ENCODE measurements at places on chromosomes 13 and 19.
A peak's percentile ranks its signal among the peaks of the same experiment; 100 is the strongest.

DNA sequence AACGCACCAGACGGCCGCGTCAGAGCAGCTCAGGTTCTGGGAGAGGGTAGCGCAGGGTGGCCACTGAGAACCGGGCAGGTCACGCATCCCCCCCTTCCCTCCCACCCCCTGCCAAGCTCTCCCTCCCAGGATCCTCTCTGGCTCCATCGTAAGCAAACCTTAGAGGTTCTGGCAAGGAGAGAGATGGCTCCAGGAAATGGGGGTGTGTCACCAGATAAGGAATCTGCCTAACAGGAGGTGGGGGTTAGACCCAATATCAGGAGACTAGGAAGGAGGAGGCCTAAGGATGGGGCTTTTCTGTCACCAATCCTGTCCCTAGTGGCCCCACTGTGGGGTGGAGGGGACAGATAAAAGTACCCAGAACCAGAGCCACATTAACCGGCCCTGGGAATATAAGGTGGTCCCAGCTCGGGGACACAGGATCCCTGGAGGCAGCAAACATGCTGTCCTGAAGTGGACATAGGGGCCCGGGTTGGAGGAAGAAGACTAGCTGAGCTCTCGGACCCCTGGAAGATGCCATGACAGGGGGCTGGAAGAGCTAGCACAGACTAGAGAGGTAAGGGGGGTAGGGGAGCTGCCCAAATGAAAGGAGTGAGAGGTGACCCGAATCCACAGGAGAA, 1.9 kb downstream of the PPP1R12C start:
- DNase-seq = no peak

DNA sequence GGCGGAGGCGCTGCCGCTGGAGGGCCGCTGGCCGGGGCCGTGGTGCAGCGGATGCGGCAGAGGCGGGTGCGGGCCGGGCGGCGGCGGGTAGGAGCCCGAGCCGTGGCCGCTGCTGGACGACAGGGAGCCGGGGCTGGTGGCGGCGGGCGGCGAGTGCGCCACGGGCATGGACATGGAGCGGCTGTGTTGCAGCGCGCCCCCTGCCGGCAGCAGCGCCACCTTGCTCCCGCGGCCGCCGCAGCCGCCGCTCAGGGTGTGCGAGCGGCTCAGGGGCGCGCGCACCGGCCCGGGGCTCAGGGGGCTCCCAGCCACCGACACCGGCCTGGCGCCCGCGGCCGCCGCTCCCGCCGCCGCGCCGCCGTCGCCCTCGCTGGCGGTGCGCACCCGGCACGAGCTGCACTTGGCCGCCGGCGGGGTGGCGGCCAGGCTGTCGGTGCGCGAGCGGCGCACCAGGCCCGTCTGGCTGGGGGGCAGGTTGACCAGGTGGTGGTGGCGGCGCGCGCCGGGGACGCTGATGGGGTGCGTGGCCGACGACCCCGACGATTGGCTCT, 1.7 kb downstream of the IRS2 start:
- DNase-seq = no peak

DNA sequence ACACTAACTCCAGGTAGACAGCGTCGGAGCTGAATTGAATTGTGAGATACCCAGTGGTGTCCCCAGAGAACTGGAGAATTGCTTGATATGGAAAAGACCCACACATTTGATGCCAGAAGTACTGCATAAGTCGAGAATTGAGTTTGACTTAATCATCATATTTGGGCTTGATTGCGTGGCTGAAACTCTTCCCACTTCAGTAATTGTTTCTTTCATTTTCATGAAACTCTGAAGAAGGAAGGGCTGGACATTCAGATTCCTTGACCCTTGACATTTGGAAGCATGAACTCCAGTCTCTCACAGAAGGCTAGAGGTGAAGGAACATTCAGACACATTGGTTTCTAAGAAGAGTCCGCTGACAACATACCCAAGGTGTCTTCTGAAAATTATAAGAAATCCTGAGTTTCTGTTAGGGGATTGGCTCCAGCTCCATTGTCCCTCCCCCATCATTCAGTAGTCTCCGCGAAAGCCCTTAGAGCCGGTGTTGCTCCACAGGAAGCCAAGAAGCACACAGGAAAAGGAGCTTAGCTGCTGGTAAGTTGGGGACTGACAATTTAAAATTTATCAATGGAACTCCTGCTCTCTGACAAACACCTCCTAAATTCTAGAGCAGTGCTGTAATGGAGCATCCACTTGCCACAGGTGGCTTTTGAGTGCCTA, at the start of gene FPR2:
FPR2 (plus strand) TSS at position 484 of the 660 bp plus-strand sequence. CDS start 7,479 bp downstream, outside the sequence.
- no peak for DNase-seq

- DNase-seq = no peak
These were observed 44.2 kb upstream of the SLAIN1 start for GRCh38 chr13:77653301-77653700.

- no peak for DNase-seq
These were observed 128.7 kb downstream of the TSHZ3 start for GRCh38 chr19:31220540-31220939.

- no peak for DNase-seq
These were observed 28.6 kb downstream of the F2RL3 start for GRCh38 chr19:16917401-16917800.

GRCh38 chr13:99165753-99166587, 34.7 kb upstream of the UBAC2 start:
- DNase-seq = no peak

- no peak for DNase-seq
These were observed 8.8 kb upstream of the GNG7 start for GRCh38 chr19:2711172-2711874.

DNA sequence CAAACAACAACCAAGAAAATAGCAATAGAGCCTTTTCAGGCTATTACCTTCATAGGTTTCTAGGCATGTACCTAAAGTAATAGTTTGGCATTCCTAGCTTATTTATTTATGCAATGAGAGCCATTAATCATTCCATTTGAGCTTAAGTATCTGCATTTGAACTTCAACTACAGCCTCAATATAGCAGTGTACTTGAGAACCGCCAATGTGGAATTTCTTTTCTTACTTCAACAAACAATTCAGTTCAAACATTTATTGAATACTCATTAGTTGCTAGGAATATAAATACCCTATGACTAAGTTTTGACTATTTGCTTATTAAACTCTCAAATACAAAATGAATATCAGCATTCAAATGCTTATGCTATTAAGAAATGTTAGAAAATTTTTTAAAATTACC, 38.0 kb upstream of the FREM2 start:
- no peak for DNase-seq

GRCh38 chr19:29293736-29294342, 80.9 kb upstream of the UQCRFS1 start:
- DNase-seq = no peak

DNA sequence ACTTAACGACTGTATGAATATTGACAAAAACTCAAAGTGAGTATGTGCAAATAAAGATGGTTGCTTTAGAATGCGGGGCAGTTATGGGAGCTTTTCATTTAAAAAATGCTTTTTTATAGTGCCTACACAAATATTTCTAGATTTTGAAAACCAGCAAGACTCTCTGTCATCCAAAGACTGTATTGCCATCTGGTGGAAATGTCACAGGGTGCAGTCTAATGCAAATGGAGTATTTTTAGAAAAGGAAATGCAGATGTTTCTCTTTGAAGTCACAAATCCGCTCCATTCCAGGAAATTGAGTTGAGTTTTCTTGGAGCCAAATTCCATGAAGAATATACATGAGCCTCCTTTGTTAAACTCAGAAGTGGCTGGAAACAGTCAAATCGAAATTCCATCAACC, 2.3 kb upstream of the C1QTNF9B start:
- DNase-seq = no peak

DNA sequence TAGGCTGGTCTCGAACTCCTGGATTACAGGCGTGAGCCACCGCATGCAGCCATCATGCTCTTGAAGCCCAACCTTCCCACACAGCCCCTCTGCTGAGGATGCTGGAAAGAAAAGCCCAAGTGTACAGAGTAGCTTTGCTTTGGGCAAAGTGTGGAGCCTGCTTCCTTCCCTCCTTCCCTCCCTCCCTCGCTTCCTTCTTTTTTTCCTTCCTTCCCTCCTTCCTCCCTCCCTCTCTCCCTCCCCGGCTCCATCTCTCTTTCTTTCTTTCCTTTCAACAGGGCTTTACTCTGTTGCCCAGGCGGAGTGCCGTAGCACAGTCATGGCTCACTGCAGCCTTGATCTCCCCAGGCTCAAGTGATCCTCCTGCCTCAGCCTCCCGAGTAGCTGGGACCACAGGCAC, 2.7 kb downstream of the CC2D1A start:
- no peak for DNase-seq

DNA sequence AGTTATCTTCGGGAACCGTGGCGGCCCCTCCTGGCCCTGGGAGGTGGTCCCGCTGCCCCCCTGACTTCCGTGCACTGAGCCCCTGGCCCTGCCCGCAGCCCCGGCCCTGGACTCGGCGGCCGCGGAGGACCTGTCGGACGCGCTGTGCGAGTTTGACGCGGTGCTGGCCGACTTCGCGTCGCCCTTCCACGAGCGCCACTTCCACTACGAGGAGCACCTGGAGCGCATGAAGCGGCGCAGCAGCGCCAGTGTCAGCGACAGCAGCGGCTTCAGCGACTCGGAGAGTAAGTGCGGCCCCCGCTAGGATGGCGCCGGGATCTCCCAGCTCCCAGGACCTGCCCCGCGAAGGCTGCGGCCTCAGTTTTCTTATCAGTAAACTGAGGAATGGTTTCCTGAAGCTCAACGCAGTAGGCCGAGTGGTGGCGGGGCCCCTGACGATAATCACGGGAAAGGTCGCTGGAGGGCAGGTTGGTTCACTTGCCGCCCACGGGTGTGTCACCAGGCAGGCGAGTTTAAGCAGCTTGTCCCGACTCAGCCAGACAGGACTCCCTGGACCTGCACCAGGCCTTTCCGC, 924 bp downstream of the RGCC start:
- DNase-seq = no peak

GRCh38 chr19:40410030-40410389, 3.2 kb downstream of the PRX start:
- DNase-seq = peak; percentile 75

- no peak for DNase-seq
These were observed 74.3 kb upstream of the ATP12A start for GRCh38 chr13:24605923-24606372.

GRCh38 chr19:43957891-43958290, 6.9 kb downstream of the ZNF221 start:
- no peak for DNase-seq

DNA sequence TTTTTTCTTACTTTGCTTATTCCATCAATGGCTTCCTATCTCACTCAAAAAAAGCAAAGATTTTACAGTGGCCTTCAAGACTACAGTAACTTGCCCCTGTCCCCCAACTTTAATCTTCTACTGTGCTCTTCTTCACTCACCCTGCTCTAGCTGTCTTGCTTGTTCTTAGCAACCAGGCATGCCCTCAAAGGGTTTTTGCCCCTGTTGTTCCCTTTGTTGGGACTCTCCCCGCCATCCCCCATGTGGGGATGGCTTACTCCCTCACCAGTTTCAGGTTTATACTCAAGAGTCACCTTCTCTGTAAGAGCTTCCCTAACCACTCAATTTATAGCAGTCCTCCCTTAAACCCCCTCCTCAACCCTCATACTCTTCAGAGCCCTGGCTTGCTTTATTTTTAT, 5.4 kb downstream of the MTMR6 start:
- no peak for DNase-seq

DNA sequence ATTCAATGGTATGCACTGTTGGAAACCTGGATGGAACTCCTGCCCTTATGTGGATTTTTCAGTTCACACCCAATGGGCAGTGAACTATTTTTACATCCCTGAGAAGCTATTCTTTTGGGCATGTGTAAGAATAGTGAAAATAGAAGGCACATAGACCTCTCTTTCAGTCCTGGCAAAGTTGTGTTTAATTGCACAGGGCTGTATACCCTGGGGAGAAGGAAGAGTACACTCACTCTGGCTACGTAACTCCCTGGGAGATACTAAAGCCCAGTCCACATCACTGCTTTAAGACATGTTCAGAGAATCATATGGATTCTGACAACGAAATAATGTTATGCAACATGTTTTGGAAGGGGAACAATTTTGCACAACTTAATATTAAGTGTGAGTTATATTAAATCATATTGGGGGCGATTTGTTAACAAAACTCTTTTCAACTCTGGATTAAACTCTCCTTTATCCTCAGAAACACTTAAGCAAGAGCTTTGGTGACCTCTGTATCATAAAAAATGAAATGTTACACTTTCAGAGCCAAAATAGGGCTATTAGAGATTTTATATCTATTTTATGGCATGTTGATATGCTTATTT, 166.1 kb downstream of the DCT start:
- DNase-seq = no peak
